GM13977 (cell line): ENCODE measurements at places on chromosomes 1 and 21.

GRCh38 chr1:118396829-118397495 is 211.9 kb upstream of the SPAG17 start:
- DNase-seq, result no peak

DNA sequence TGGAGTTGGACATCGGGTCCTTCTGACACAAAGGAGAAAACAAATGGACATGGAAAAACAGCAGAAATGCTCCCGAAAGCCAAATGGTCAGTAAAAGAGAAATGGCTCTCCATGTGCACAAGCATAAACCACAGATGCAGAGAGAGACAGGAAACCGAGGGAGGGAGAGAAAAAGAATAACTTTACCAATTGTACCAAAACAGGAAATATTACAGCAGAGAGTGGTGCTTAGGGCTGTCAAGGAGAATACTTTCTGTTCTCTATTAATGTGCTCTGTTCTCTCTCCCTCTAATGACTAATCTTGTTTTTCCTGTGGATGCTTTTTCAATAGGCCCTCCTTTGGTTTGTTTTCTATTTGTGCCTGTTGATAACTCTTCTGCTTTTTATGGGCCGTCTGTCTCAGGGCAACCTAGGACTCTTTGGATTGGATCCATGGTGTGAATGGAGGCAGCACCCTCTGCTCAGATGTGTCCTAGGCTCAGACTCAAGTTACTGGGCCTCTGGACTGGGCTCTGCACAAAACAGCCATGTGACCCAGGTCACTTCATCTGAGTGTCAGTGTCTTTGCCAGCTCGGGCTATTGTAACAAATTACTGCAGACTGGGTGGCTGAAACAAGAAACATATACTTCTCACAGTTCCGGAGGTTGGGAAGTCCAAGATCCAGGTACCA is 663.0 kb downstream of the NPHP4 start:
- no peak for DNase-seq

DNA sequence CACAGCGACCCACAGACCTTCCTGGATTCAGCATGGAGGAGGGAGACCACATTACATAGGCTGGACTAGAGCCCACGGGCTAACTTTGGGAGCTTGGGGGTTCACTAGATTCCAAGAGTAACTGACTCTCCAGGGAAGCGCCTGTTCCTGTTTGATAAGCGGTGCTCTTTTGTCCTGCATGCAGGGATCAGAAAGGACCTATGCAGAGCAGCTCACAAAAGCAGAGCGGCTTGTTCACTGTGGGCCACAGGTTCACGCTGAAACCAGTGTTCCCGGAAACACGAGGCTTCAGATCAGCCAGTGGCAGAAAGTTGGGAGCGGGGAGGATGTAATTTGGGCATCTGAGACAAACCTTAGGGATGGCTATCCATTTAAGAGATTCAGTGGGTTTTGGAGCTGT is 403.9 kb downstream of the PCP4 start:
- DNase-seq, result no peak

GRCh38 chr21:35298757-35299156 is 249.7 kb upstream of the RUNX1 start:
- no peak for DNase-seq

- no peak for DNase-seq
Measured at GRCh38 chr1:83996191-83996590, 2.7 kb downstream of the TTLL7 start.

DNA sequence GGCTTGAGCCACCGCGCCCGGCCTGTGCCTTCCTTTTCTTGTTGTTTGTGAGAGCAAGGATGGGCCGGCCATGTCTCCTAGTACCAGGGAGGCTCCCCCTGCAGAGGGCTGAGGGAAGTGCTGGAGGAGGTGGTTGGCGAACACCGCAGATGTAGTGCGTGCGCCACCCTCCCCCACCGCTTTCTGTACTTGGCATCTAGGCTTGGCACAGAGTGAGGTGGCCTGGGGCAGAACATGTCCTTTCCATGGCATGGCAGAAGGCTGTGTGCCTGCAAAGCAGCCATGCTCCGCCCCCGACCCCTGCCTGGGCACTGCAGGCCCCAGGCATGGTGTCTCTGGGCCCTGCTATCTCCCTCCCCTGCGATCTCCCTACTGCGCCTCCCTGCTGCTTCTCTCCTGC is 30.7 kb downstream of the ALPL start:
- DNase-seq, result no peak

GRCh38 chr1:111101854-111102642 is 37.8 kb downstream of the DRAM2 start:
- DNase-seq, result no peak

DNA sequence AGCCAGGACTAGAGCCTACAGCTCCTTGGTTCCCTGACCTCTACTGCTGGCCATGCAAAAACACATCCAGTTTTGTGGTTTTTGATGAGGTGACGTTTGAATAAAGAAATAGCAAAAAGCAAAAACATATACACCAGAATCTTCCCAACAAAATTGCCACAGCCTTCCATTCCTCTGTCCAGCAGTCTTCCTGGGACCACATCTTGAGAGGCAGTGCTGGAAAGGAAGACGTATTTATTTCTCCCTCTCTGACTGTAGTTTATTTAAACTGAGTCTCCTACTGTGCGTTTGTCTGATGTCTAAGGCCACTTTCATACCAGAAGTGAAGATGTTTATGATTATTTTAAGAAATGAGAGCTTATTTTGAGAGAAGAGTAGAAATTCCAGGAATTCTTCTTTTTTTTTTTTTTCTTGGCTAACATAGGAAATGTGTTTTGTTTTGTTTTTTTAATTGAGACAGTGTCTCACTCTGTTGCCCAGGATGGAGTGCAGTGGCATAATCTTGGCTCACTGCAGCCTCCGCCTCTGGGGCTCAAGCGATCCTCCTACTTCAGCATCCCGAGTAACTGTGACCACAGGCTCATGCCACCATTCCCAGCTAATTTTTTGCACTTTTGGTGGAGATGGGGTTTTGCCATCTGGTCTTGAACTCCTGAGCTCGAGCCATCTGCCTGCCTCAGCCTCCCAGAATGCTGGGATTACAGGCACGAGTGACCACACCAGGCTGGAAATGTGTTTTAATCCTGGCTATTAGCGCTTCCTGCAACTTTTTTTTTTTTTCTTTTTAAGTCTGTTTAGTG is 118.5 kb downstream of the ITSN1 start:
- DNase-seq, result no peak

DNA sequence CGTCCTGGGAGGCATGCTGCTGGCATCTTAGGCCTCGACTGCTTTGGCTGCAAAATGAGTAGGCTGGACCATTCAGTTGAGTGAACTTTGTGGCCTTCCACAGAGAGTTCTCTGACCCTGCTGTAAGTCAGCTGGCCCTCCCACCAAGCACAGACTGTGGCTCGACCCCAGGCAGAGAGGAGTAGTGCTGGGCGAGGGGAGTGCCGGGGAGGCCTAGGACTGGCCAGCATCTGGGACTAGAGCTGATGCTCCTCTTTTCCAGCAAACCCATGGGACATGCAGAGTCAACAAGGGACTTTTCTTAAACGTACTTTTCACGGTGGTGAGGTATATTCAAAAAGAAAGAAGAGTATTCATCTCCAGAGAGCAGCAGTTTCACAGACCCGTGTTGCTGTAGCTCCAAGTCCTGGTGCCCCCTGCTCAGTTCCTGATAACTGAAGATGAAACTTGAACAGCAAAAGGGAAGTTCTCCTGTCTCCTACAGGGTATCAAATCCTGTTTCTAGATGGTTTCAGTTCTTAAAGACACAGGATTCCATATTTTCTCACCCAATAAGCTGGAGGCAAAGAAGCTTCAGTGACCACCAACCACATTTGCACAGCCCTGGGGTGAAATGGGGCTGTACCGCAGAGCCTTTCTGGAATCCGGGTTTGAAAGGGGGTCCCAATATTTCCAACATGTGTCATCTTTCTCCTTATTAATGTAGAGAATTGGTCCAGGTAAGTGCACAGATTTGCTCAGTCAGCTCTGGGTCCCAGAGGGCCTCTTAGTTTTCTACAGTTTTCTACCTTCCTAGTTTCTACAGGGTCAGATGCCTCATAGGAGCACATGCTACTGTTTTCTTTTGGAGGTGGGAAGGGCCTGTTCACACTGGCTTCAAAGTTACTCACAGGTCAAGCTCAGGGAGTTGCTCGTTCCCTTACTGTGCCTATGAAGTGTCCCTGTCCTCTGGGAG is 20.9 kb downstream of the BATF3 start:
- DNase-seq, result peak; percentile 74

GRCh38 chr1:241639623-241640148 is 483 bp downstream of the CHML start:
- no peak for DNase-seq

GRCh38 chr21:37072274-37072987 is 440 bp downstream of the PIGP start:
- DNase-seq, result no peak

- DNase-seq, result no peak
Measured at GRCh38 chr1:2098839-2099785, 48.9 kb downstream of the PRKCZ start.

DNA sequence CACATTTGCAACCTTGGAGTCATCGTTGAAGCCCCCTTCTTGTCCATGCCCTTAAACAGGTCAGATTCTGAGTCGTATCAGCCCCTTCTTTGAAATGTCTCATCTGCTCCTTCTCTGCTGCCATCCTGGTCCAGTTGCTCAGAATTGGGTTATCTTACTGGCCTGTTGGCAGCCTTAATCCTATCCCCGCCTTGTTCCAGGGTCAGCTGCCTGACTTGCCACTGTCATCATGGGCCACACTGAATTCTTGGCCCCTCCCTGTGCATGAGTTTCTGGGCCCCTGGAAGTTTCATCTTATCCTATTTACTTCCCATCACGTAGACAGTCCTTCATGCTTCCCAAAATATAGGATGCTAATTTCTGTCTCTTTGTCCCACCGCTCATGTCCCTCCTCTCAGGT is 23.7 kb downstream of the IRF2BP2 start:
- DNase-seq, result no peak

DNA sequence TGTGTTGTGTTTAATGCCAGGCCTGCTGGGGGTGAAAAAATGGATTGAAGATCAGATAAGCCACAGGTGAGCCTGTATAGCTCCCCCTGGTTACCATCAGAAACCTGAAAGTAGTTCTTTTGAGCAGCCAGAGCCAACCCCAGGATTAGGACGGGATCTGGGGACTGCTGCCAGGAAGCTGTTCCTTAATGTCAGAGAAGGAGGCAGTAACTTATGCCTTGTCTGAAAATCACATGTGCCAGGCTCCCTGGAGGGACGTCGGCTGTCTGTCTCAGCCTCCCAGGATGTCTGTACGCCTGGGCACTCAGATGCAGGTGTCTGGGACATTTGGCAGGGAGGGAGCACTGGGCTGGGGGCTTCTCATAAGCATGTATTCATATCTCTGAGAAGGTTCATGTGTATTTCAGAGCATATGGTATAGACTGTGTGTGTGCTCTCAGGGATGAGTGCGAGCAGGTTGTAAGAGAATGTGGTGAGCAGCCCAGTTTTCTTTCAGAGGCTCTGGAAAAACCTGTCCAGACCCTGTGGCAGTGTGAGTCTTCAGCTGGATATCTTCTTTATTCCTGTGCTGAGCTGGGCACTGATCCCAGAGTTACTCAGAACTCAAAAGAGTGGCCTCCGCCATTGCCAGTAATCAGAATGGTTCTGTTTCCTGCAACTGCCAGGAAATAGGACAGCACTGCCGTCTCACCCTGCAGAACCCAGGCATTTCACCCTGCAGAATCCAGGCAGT is 2.8 kb downstream of the FAM43B start:
- no peak for DNase-seq

GRCh38 chr1:223486366-223486765 is 93.2 kb downstream of the CCDC185 start:
- DNase-seq, result no peak

DNA sequence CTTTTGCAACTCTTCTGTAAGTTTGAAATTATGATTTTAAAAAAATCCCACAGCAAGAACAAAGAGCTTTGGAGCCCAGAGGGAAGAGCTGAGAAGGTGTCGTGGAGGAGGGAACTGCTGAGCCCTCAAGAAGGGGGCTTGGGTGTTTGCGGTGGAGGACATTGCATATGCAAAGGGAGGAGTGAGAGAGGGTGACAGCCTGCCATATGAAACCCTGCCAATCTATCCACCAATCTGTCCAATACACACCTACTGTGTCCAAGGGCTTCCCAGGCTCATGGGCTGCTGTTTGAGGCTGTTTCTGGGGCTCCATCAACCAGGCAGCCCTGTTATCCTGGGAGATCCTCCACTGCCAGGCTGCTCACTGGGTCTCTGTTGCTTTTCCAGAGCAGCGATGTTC is 15.2 kb downstream of the WNT4 start:
- DNase-seq, result no peak

DNA sequence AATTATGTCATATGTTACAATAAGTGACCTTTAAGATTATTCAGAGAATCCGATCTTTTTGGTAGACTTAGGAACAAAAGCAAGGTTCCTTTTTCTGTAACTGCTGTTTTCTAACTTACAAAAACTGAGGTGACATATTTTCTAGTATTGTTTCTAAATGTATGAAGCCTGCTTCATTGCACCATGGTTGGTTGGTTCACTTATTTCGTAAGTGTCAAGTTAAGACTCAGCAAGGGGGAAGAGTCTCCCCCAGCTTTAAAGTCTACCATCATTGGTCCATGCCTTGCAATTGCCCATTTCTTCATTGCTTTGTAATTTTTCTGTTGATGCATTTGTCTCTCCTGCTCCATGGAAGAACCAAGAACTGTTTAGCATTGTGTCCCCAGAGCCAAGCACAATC is 136.9 kb downstream of the DISC1 start:
- DNase-seq, result no peak

DNA sequence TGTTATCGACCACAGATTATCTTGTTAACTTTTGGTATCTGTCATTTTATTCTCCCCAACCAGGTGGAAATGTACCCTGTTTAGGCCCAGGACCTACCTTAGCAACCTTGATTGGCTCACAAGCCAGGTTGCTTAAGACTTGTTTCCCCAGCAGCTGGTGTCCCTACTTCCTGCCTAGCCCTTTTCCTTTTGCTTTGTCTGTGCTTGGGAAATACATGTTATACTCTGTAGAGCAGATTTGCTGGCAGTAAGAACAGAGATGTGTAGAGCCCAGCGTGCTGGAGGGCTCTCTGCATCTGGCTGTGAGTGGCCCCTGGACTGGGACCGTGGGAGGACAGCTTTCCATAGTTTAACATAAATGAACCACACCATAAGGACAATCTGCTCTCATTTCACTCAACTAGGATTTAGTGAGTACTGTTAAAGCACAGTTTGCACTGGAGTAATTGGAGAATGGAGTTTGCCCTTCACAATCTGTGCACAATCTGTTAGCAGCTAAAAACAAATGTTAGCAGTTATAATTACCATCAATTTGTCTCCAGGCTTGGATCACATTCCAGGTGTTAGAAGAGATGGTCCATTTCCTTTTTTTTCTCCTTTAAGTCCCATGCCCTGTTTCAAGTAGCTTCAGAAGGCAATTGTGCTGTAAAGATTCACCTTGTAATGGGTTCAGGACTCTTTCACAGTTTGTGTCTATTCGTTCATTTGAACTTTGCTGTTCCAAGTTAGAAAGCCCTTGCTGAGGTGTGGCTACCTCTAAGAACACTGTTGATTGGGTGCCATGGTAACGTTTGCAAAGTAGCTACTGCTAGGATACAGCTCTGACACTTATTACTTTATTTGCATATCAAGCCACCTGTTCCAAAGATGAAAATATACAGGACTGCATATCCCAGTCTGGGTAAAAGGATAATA is at the start of gene APOBEC4:
Gene APOBEC4, minus strand, starts transcription at position 770 of the 915 bp plus-strand sequence. CDS start 4,535 bp downstream, outside the sequence.
- no peak for DNase-seq
